ENCODE measurements at places on chromosomes 7 and 10.
A peak's percentile ranks its signal among the peaks of the same experiment; 100 is the strongest.

- no peak for DNase-seq
These were observed 54.3 kb downstream of the CLIP2 start for GRCh38 chr7:74343281-74344131.

- DNase-seq = no peak
These were observed 28.4 kb upstream of the C10orf71 start for GRCh38 chr10:49270565-49270964.

- no peak for DNase-seq
These were observed 1.2 kb upstream of the PLXNA4 start for GRCh38 chr7:132577206-132578049.

GRCh38 chr7:120792091-120792860 is 65.7 kb downstream of the TSPAN12 start:
- peak; percentile 44 for DNase-seq

- DNase-seq = no peak
These were observed 120.0 kb upstream of the PLPP4 start for GRCh38 chr10:120336911-120337540.

DNA sequence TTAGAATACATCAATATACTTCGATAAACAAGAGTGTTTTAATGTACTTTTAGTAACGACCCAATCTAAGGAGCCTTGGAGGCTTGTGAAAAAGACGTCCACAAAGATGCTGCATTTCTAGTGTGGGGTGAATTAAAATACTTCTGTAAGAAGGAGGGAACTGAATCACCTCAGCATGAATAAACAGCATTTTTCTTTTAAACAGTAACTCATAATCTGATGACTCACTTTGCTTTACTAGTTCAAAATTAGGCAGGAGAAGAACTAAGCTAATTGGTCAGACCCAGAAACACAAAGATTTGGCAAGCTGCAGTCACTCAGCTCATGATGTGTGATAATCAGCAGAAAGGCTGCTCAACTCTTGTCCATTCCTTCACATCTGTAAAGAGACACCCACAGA is 24.2 kb downstream of the NCOA4 start:
- DNase-seq = no peak

DNA sequence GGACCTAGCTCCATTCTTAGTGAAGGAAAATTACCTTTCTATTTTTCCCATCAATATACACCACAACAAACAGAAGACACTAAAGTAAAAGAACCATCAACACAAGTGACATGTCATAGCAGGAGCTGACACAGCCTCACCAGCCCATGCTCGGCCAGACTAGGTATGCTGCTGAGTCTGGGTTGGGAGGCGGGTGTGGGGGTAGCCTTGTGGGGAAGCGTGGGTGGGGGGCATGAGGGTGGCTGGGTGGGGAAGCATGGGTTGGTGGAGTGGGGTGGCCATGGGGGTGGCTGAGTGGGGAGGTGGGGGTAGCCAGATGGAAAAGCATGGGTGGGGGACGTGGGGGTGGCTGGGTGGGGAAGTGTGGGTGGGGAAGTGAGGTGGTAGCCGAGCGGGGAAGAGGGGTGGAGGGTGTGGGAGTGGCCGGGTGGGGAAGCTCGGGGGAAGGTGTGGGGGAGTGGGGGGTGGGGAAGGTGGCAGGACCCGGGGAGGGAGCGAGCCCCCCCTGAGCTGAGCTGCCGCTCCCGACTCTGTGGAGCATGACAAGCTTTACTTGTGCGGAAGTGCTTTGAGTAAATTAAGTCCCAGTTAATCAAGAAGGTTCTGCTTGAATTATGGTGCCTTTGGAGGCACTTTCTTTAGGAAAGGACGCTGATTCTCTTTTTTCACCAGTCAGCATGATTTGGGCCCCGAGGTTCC is 294.6 kb upstream of the ZNF32 start:
- no peak for DNase-seq

- no peak for DNase-seq
These were observed 37.5 kb downstream of the PFKFB3 start for GRCh38 chr10:6240254-6240653.

DNA sequence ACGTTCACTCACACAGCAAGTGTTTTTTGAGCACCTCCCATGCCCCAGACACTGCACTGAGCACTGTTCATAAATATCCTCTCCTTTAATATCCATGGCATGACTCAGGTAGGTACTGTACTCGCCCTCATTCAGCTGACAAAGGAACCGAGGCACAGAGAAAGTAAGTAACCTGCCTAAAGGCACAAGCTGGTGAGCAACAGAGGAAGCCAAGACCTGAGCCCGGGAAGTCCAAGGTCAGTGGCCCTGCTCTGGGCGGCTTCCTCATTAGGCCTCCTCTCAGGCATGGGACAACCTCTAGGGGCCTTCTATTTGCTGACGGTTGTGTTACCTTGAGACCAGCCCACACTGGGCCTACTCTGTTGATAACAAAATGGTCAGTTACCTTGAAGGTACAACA is 45.1 kb upstream of the EZH2 start:
- no peak for DNase-seq

DNA sequence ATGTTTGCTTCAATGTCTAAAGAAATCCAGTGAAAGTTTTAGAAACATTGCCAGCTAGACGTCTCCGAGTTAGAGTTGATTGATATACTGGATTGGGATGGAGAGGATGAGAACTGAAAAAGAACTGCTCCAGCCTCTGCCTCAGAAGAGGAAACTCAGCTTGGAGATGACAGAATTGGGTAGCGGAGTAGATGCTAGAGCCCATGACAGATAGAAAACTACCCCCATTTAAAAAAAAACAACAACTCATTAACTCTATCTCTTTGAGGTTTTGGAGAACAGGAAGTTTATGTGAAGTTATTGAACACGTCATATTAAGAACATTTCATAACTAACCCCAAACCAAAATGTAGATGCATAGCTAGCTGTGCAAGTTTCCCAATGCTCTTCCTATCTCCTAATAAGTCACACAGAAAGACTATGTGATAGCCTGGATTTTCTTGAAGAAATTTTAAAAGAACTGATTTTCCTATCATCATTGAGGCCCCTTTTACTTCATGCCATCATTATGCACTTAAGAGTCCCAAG is 28.3 kb upstream of the AFAP1L2 start:
- no peak for DNase-seq

- no peak for DNase-seq
These were observed 66.1 kb downstream of the LSMEM1 start for GRCh38 chr7:112546723-112547513.

DNA sequence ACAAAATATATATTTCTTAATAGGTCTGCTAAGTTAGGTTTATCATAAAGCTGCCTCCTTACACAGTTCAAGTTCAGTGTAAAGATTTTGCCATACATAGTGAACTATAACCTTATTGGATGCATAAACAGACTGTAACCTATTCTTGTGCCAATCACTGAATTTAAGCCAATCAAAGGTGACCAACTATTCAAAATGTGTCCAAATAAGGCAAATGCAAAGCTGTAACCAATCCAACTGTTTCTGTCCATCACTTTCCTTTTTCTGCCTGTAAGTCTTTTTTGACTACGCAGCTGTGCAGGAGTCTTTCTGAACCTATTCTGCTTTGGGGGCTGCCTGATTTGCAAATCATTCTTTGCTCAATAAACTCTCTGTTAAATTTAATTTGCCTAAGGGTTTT is 11.6 kb upstream of the DNMBP start:
- no peak for DNase-seq

DNA sequence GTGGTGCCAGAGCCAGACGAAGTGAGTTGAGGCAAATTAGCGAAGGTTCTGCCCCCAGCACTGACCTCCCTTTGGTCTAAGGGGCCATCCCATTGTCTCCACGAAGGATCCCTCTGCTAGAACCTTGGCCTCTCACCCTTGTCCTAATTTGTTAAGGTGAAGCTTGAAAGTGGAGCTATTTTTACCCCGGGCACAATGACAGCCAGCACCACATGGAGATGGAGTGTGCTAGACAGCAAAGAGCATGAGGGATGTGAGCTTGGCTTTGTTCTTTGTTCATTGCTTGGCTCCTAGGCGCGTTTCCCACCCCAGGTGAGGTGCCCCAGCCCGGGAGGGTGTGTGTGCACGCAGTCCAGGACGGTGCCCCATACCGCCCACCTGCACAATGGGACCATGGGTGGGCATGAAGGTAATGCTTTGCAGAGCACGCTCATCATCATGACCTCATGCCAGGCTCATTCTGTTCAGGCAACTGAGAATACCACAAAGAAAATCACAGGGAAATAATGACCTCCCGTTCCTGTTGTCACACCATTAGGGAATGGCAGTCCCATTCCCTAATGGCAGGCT is 361.0 kb upstream of the FZD8 start:
- no peak for DNase-seq

- DNase-seq = no peak
These were observed 40.9 kb downstream of the GBF1 start for GRCh38 chr10:102286216-102286615.

DNA sequence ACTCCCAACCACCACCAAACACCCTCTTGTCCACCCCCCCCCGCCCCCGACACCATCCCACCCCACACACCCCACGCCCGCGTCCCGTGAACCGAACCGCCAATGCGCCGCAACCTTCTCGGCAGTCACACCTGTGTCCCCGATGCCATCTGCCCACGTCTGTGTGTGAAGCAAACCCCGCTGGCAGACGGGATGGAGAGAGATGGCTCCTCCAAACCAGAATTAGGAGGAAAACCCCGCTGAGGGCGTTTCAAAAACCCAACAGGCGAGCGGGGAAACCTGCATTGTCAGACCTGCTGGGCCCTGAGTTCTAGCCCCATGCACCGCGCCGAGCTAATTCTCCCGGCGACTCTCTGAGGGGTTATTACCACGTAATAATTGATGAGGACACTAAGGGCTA is 28.6 kb upstream of the KCNK18 start:
- DNase-seq = no peak

DNA sequence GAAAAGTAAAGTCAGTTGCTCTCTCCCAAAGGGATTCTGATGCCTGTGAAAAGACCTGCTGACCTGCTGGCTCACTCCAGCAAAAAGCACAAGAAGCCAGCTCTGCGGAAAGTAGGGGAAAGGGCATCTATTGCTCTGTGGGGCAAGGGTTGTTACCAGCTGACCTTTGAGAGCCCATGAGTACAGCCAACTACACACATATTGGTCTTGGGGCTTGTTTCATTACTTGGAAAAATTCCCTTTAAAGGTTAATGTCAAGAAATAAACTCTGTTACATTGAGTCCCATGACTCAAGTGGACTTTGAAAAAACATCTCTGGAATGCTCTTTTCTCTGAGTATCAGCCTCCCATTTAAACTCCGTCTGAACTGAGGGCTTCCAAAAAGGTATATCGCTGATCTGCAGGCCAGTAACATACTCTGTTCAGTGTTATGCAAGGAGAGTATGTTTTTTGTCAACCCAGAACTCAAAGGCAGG is 53.2 kb downstream of the PANK1 start:
- DNase-seq = no peak

- DNase-seq = no peak
These were observed 1.3 kb downstream of the FGFR2 start for GRCh38 chr10:121596689-121597503.

DNA sequence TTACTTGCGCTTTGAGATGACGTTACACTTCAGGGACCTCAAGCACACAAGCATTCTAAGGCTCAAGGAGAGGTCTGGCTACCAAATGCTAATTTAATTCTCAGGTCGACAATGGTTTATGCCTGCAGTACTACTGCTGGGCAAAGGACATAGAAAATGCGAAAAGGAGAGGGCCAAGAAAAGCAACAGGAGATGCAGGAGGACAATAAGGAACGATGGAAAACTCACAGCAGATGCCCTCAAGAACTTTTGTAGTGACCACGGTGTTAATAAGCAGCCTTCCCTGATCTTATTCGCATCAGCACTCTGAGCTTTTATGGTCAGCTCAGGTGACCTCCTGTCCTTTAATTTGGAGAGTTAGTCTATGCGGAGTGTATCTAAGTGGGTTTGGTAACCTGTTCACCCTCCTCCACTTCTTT is 146.3 kb downstream of the GPR85 start:
- DNase-seq = no peak

- no peak for DNase-seq
These were observed 44.9 kb downstream of the FIGNL1 start for GRCh38 chr7:50405221-50405620.

DNA sequence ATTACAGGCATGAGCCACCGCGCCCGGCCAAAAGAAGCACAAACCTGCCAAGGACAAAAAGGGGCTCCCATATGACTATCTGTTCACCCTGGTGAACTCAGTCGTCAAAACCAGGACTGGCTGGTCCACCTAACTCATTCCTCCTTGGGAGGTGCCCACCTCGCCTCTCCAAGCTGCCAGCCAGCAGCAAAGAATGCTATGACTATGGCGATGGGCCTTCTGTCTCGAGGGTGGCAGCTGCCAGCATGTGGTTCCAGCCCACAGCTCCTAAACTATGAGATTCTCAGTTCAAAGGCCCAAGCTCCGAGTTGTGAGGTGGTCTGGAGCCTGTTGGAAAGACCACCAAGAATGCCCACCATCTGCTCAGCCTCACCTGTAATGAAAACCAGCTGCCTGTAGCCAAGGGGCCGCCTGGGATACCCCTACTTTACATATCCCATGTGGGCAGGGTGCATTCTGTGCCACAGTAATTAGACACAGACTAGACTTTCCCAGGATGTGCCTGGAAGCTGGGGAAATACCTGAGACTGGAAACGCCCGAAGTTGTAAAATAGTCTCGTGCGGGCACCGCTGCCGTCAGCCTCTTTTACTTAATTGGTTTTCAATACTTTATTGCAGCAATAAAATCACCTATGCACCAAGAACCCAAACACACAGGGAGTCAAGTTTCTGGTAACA is 71.1 kb downstream of the ZRANB1 start:
- DNase-seq = no peak

- no peak for DNase-seq
These were observed 143.4 kb upstream of the KLF14 start for GRCh38 chr7:130877236-130877990.

DNA sequence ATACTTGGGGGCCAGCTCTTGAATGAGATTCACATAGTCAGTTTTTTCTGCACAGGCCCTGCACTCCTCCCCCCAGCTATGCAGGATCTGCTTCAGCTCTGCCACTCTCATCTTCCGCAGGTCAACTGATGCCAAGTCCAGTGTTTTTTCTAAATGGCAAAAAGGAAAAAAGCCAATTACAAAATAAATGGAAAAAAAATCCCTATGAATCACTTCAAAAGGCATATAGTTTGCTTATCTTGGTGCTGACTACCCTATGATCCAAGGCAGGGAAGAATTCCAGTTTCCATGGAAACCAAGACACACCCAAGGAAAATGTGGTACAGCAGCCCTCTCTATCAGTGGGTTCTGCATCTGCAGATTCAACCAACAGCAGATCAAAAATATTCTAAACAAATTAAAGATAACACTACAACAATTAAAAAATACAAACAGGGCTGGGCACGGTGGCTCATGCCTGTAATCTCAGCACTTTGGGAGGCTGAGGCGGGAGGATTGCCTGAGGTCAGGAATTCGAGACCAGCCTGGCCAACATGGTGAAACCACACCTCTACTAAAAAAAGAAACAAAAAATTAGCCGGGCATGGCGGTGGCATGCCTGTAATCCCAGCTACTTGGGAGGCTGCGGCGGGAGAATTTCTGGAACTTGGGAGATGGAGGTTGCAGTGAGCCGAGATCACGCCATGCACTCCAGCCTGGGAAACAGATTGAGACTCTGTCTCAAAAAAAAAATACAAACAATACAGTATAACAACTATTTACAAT is 17.6 kb downstream of the CDNF start:
- DNase-seq = no peak

- no peak for DNase-seq
These were observed 20.3 kb upstream of the DNA2 start for GRCh38 chr10:68492118-68492517.

- DNase-seq = no peak
These were observed 73.3 kb upstream of the GSDME start for GRCh38 chr7:24830440-24831050.
